ENCODE measurements at places on chromosomes 6 and 20. TPM values are rescaled to one million over a fixed set of nuclear protein-coding genes. Genes with fewer than 3 reads are reported as not detected.
A peak's percentile ranks its signal among the peaks of the same experiment; 100 is the strongest.

The MUCL3 gene
- total RNA-seq = not detected

The PTPRT gene
- total RNA-seq = 17.8 TPM

The GNMT gene
- total RNA-seq = not detected

The LY86 gene
- 2.2 TPM for total RNA-seq

The NRSN2 gene
- total RNA-seq = 27.0 TPM

The LTB gene
- total RNA-seq = 0.31 TPM

DNA sequence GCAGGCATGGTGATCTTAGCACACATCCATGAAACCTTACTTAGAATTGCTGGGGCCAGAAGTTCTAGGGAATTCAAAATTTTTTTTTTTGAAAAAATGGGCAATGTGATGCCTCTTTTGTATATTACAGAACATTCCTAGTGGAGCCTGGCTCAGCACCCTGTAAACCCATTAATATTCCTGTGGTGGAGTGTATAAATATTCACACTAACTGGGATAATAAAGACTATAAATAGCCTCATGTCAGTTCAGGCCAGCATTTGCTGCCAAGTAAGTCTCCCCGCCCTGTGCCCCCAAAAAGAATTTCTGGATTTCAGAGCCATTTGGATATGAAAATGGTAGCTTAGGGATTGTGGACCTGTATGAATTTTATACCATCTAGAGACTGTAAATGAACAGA, 14.8 kb downstream of the BANF2 start:
- DNase-seq = no peak

DNA sequence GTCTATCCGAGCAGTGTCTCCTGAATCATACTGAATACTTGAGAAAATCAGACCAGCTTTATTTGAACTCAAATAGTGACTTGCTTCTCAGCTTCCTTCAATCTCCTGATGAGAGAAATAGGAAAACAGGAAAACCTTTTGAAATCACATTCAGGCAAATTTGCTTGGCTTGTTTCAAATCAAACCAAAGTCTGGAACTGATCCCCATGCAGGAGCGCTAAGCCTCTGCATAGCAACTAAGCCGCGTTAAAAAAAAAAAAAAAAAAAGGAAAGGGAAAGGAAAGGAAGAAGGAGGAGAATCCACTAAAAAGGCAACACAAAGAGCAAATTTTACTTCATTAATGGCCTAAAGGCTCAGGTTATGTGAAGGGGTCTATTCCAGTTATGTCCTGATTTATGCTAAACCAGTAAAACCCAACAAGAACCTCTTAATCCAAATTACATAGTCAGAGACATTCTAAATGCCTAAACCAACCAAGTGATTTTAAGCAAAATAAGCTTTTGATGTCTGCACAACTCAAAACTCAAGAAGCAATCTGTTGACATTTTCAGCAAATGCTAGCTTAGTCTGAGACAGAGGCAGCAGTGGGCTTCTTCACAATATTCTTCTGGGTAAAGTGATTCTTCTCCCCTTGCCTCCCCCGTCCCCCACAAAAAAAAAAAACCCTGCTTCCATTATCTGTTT, 112.5 kb downstream of the SOBP start:
- no peak for DNase-seq

- no peak for DNase-seq
Observed at GRCh38 chr6:1346558-1347091, 34.7 kb downstream of the FOXQ1 start.

DNA sequence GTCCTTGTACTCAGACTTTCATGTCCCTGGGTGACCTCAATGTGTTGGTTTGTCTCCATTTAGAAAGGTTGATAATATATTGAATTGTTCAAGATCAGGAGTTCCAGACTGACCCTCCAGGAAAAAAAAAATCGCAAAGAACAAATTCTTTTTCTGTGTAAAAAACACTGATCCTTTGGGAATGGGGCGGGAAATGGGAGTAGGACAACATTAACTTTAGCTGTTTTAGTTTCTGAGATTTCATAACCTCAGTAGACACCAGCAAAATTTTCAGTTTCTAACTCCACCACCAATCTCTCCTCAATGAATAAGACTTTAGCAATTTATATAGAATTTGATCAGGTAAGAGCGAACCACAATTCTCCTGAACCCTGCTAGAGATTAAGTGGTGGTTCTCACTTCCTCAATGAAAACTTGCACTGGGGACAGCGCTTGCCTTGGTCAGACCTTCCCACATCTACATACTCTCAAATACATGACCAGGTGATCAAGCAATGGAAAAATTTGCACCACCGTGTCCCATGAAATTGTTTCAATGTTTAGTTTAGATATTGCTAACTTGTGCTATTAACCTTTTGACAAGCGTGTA, 231.2 kb upstream of the PLN start:
- no peak for DNase-seq

GRCh38 chr6:25478973-25479372, 173.0 kb upstream of the SCGN start:
- DNase-seq = no peak

DNA sequence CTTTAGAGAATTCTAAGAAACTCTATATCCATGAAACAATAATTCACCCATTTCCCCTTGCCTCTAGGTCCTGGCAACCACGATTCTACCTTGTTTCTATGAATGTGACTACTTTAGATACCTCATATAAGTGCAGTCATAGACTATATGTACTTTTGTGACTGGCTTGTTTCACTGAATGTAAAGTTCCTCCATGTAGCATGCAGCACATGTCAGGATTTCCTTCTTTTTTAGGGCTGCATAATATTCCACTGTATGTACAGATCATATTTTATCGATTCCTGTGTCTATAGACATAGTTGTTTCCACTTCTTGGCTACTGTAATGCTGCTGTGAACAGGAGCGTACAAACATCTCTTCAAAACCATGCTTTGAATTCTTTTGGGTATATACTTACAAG, 11.7 kb downstream of the EEF1E1 start:
- no peak for DNase-seq

DNA sequence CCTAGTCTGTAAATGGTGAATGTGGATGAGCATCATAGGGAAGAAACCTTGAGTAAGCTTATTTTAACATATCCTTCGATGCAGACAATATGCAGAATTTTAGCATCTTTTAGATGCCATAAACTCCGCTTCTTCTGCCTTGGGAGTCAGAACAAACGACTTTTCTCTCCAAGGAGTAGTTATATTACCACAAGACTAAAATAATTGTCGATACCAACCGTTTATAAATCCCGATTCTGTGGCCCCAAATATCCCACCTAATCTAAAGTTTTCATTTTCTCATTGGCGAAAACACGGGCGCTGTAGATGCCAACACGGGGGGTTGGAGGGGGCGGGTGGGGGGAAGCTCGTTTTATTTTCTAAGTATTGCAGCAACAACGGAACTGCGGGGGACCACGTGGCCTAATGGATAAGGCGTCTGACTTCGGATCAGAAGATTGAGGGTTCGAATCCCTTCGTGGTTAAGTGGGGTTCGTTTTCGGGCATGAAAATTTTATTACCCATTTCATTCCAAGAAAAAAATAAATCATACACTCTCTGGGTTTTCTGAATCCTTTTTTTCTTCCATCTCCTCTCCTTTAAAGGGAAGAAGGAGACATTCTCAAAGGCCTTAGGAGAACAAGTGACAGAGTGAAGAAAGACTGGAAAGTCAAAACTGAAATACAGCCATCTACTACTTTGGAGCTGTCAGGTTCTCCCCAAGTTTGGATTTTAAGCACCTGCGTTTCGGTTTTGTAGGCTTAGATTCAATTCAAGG, 65.5 kb upstream of the BTN3A2 start:
- no peak for DNase-seq

DNA sequence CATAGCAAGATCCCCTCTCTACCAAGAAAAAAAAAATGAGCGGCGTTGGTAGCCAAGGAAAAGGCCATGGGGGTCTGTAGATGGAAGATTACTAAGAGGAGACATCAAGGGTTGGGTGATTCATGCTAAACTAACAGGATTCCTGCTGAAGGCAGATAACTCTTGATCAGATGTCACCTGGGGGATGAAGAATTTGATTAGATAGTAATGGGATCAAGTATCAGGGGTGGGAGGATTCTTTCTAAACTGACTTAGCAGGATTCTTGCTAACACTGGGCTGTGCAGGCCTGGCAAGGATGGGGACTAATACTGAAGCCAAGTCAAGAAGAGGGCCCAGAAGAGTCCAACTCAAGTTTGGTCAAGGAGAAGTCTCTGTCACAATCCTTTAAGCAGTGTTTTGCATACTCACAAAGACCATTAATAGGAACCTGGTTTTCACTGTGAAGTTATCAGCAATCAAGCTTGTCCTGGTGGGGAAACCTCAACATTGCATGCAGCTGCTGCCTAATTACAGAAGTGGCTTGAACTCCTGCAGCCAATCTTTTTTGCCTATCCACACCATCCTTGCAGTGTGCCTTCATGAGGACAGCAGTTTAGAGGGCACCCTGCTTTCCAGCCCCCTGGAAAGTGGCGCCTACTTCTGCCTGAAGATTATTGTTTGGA, 61.3 kb downstream of the ANKRD6 start:
- DNase-seq = no peak

GRCh38 chr6:79964607-79965081, 17.3 kb upstream of the ELOVL4 start:
- no peak for DNase-seq

DNA sequence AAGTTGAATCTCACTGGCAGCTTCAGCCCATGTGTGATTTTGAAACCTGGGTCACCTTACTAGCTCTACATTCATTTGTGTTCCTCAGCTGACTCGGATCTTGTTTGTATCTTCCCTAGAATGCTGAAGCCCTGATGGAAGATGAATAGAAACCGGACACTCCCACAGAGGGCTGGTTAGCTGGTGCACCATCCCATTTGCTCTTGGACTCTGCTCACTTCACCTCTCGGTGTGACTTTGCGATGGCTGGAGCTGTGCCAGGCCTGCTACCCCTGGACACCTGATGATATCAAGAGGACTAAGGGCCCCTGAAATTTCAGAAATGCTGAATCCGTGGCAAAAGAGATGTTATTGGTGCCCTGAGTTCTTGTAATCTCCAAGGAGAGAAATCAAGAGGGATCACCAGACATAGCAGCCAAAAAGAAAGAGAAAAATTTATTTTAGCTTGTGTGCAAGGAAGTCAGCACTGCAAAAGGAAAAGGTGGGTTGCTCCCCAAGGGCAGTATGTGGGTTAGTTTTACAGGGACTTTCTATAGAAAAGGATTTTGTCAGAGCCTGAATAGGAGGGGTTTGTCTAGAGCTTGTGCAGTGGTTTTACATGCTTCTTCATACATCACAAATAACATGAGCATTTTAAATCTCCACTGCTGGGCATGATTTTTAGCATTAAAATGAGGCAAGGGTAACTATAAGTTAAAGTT, 426.3 kb upstream of the NOX3 start:
- no peak for DNase-seq

DNA sequence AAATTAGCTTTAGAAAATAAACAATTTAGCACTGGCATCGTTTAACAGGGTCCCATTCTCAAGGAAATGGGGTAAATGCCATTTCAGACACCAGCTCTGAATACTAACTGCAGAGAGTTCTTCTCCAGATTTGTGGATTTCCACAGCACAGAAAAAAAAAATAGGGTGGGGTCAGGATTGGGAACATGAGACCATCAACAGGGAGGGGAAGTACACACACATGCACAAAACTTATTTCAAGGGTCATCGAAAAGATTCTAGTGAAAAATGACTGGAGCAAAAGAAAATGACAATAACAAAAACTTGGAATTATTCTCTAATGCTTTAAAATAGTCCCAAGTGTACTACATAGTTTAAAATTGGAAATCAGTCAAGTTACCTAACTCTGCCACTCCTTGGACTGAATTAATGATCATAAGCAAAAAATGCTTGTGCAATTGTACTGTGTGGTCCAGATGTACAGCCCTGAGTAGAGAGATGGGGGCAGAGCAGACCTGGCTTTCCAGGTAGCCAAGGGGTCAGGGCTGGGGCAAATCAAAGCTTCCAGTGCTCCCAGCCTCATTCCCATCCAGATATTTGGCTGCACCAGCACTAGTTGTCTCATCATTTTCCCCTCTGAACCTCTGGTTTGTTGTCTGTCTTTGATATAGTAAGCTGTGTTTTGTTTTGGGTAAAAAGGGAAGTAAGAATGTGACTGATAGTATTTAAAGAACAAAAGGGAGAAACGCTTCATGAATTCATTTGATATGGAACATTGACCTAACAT, 152.4 kb downstream of the SOBP start:
- DNase-seq = no peak

GRCh38 chr20:39081255-39081654, 119.1 kb downstream of the DHX35 start:
- DNase-seq = peak; percentile 75

Data from occipital lobe (tissue), 3 donors.